ENCODE measurements at places on chromosomes 4 and X.

- peak; percentile 82 for DNase-seq
Measured at GRCh38 chrX:153554519-153555167, 37.2 kb downstream of the ATP2B3 start.

DNA sequence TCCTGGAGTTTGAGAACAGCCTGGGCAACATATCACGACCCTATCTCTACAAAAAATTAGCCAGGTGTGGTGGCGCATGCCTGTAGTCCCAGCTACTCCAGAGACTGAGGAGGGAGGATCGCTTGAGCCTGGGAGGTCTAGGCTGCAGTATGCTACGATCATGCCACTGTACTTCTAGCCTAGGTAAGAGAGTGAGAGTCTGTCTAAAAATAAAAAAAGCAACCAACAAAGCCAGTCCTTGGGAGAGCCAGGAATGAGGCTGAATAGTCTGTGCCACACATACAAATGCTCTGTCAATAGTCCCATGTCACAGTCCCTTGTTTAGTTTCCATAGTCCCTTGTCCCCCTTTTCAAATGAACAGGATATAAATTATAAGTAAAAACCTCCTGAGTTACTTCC, 19.3 kb upstream of the PRSS48 start:
- DNase-seq, result no peak

GRCh38 chrX:373641-374471, 12.9 kb downstream of the PPP2R3B start:
- no peak for DNase-seq

DNA sequence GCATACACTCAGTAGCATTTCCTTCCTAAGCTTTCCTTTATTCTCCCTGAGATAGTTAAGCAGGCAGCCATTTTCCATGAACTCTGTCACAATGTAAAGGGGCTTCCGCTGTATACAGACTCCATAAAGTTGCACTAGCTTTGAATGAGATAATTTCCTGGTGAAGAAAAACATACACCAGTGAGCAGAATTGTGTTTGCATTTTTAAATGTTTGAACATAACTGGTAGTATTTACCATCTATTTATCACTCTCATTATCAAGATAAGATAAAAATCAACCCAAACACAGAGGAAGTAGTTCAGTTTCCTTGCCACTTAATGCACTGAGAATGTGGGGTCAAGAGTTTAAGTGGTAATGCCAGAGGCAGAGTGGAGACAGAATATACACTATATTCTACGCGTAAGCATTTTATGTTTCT, 54.1 kb downstream of the TXK start:
- no peak for DNase-seq

DNA sequence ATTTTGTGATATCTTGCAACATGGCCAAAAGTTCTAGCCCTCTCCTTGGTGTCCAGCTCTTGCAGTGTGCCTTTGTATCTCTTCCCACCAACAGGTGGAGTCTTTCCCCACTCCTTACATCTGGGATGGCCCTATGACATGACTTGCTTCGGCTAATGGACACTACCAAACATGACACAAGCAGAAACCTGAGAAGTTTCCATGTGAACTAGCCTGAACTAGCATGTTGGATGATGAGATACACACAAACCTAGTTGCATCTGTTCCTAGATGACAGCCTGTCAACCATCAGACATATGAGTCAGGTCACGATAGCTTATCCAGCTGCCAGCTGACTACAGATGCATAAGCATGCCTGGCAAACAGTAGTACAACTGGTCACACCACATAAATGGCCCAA, 207.5 kb upstream of the FTHL17 start:
- no peak for DNase-seq

GRCh38 chrX:150219374-150220185, 143.5 kb upstream of the MAMLD1 start:
- DNase-seq, result no peak

GRCh38 chrX:137366018-137366633, 199.8 kb upstream of the ZIC3 start:
- no peak for DNase-seq

DNA sequence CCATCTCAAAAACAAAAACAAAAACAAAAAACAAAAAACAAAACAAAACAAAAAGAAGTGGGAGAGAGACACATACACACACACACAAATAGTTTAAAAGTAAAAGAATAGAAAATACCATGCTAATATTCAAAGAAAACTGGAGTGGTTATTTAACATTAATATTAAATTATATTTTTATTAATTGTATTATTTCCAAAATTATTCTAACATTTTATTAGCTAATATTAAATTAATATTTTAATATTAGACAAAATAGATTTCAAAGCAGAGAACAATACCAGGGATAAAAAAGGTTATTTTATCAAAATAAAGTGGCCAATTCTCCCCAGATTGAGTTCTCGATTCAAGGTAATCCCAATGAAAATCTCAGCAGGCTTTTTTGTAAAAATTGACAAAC, 90.9 kb downstream of the NAT8L start:
- DNase-seq, result no peak

GRCh38 chrX:44036336-44036735, 63.1 kb upstream of the NDP start:
- DNase-seq, result no peak

DNA sequence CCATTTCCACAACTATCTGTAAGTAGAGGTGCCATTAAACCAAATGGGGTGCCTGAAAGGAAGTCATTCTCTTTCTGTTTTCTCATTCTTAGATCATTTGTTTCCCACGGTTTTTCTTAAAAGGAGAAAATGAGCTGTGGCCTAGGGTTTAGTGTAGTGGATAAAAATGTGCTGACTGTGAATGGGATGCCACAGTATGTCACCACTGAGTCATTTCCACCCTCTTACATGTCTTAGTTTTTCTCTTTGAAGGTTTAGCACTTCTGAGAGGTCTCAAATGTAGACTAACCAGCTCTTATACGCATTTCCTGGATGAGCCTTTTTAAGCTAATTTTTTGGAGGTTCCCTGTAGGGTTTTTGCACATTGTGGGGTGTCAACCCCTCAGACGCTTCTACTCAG, 244.5 kb upstream of the SPANXN1 start:
- no peak for DNase-seq

DNA sequence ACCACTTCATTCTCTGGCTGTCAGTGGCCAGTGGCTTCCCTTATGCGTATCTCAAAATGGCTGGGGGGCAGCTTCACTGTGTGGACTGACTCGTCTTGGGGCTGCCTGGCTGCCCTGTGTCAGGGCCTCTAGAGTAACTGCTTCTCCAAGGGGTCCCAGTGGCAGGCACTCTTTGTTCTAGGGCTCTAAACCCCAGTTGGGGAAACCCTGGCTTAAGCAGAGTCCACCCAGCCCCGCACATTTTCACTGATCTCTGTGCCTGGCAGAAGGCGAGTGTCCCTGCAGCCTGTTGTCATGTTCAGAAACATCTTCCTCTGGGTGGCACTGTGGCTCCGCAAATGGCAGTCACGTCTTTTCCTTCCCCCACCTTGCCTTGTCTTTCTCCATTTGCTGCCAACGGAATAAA, 59.7 kb downstream of the NBDY start:
- DNase-seq, result peak; percentile 69

GRCh38 chrX:47235691-47236103, 2.9 kb downstream of the USP11 start:
- DNase-seq, result no peak

DNA sequence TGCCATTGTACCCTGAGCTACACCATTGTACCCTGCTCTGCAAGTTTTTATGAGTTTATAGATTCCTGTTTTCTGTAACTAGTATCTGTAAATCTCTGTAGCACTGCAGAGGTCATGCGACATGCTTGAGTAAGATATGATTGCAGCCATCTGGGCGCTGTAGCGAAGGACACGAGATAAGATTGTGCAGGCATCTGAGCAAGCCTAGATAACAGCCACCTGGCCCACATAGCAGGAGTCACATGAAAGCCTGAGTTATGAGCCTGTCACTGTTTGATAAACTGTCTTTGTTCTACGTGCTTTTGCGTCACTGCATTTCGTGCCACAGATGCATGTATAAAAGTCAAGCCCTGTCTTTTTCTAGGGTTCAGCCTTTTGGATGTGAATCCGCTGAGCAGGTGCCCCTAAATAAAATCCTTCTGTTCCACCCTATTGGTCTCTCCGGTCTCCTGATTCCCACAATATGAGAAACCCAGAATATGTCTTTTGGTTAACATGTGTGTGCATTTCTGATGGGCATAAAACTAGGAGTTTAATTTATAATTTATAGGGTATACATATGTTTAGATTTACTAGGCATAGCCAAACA, 327.6 kb upstream of the MAOA start:
- DNase-seq, result no peak

- no peak for DNase-seq
Measured at GRCh38 chr4:38334791-38335190, 329.2 kb upstream of the KLF3 start.

- no peak for DNase-seq
Measured at GRCh38 chr4:108690738-108691137, 40.3 kb downstream of the OSTC start.

DNA sequence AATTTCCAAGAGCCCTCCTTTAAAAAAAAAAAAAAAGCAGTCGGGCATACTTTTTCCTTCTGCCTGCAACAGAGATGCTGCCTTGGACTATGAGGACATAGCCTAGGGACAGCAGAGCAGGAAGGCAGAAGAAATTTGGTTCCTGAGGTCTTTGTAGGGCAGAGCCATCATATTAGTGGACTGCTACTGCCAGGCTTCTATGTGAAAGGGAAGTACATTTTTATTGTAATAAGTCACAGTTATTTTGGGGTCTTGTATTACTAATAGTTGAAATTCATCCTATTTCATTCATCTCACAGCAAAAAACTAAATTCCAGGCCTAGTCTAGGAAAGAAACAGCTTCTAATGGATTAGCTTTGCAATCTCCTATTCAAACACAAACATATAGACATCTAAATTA, 211.2 kb downstream of the NSUN7 start:
- DNase-seq, result no peak

GRCh38 chrX:21723814-21724213, 34.1 kb downstream of the SMPX start:
- no peak for DNase-seq

GRCh38 chr4:108963910-108964309, 201.1 kb upstream of the ETNPPL start:
- DNase-seq, result no peak

DNA sequence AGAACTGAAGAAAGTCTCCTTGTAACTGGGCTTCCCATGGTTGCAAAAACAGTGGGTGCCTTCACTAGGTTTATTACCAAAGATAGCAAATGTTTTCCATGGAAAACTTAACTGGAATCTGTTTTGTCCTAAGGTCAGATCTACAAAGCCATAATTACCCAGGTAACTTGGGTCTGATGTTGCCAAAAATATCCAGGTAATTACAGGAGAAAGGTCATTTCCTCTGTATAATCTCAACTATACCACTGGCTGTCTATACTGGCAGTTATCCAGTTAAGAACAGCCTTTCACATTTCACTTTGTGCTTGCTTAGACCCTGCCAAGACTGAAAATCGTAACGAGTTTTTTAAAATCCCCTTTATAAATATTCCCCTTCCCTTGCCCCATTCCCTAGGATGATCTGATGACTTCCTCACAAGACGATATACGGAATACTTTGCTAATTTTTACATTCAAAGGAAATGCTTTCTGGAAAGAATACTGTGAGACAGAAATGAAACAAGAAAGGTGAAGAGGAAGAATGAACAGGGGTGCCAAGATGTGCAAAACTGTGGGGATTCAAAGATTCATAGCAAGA, 105.5 kb downstream of the MAML3 start:
- no peak for DNase-seq

- no peak for DNase-seq
Measured at GRCh38 chr4:22413471-22413870, 102.4 kb downstream of the ADGRA3 start.

DNA sequence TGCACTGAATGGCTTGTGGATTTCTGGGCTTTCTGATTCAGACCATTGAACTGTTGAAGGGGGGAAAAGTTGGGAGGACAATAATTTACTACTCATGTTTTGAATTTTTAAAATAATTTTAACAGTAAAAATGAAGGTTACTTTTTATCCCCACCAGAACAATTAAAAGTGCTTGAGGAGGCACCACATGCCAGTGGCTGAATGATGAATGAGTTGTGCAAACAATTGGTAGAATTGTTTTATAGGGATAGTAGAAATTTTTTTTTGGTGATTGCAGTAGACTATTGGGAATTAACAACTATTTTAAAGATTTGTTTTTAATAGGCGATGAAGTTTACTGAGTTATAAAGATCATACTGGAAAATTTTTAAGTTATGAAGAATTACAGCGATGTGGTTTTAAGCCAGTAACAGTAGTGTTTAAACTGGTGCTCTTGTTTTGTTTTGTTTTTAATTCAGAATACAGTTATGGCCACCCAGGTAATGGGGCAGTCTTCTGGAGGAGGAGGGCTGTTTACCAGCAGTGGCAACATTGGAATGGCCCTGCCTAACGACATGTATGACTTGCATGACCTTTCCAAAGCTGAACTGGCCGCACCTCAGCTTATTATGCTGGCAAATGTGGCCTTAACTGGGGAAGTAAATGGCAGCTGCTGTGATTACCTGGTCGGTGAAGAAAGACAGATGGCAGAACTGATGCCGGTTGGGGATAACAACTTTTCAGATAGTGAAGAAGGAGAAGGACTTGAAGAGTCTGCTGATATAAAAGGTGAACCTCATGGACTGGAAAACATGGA, 2.7 kb downstream of the REST start:
- DNase-seq, result no peak

DNA sequence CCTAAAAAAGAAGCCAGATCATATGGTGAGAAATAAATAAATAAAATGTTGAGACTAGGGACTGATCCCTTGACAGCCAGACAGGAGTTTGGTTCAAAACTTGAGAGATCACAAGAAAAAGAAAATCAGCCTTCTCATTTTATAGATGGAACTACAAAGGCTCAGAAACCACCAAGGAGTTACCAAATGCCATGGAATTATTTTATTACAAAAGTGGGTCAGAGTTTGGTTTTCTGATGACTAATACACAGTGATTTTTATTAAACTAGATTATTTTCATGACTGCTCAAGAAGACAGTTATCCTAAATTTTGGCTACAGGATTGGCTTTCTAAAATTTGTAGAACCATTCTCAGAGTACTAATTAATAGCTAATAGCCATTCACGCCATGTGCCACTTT, 6.2 kb downstream of the CXCL1 start:
- DNase-seq, result no peak

- DNase-seq, result no peak
Measured at GRCh38 chr4:123418351-123418931, 21.8 kb downstream of the SPRY1 start.

- DNase-seq, result no peak
Measured at GRCh38 chr4:130071746-130072145, 975.8 kb downstream of the C4orf33 start.

DNA sequence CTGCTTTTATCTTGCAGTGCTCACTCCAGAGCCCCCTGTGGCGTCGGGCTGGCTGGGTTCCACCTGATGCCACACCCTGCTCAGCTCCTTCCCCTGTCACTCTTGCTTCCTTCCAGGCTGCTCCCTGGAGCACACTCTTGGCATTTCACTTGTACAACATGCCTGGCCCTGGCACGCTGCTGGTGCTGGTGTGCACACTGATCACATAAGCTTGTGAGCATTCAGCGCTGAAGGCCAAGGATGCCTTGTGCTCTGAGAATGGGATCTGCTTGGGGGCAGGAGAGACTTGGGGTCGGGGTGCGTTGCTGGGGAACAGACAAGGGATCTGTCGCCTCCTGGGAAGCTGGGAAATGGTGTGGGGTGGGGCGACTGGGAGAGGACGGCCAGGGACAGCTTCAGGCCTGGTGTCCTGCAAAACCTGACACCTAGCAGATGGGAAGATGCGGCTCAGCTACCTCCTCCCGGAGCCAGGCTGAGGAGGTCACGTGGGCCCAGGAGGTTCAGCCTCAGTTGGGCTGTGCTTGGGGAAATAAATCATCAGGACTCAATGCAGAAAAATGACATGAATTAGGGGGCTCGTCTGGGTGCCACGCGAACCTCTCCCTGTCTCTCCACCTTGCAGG, 108.5 kb downstream of the PHKA2 start:
- no peak for DNase-seq

Measured in dorsolateral prefrontal cortex (tissue), 122 donors.